ENCODE measurements at places on chromosomes 3 and 15.

DNA sequence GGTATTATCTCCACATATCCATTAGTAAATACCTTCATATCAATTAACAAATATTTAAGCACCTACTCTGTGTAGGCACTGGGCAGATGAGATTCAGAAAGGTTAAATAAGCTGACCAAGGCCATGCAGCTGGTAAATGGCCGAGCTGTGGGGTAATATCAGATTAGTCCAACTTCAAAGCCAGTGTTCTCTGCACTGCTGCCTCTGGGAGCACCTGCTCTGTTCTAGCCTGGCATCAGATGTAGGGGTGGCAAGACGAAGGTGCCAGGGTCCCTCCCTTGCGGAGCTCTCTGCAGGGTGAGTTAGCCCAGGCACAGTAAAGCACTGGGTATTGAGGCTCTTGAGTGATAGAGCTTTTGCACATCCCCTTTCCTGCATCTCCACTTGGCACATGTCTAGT, 5.5 kb downstream of the TATDN2 start:
- DNase-seq = no peak

- DNase-seq = no peak
Observed at GRCh38 chr15:78925076-78925624, 19.7 kb downstream of the CTSH start.

GRCh38 chr3:3240986-3241385, 61.5 kb upstream of the CRBN start:
- DNase-seq = no peak

GRCh38 chr3:147049821-147050220, 356.5 kb downstream of the ZIC4 start:
- DNase-seq = no peak

DNA sequence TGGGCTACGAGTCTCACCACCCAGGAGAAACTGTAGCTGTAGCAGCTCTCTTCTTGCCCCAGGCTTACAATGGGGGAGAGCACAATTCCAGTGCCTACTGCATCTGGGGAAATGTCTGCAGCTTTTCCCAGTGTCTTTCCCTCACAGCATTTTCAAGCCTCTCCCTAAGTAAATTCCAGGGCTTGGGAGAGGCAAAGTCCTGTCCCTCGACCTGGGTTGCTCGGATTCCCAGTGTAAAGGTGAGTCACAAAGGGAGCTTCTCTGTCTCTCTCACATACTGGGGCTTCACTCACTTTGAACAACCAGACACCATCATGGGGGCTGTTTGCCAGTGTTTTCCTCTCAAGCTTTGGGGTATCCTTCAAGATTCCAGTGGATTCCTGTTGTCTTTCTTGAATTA, 689.4 kb upstream of the NAALADL2 start:
- DNase-seq = no peak

GRCh38 chr3:14411166-14411526, 8.7 kb downstream of the SLC6A6 start:
- DNase-seq = no peak

DNA sequence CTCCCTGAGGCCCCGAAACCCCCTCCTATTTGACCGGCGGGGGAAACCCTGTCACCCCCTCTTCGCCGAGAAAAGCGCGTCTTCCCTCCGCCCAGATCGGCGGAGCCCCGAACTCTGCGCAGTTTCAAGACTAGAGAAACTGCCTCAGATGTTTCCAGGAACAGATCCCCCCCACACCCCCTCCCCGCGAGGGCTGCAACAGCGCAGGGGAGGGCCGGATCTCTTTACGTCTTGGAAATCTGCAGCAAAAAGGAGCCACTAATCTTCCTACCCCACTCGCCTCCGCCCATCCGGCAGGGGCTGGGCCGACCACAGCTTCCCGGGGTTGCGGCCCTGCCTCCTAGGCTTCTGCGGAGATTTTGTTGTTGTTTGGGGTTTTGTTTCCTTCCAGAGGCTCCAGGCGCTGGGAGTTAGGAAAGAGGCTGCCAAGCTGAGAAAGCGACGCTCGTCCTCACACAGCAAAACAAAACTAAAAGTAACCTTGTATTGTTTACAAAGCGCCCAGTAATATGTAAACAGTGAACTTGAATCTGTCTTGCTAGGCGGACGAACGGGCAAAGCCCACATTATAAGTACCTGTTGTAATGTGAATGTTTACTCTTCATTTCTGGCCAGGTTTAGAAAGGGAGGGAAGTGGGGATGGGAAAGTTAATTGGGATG, 2.2 kb downstream of the FOXB1 start:
- no peak for DNase-seq

All from RWPE2 (cell line).